IMR-90 (cell line): ENCODE measurements at places on chromosomes 12 and 14.

GRCh38 chr12:65293735-65294134 is 15.3 kb downstream of the MSRB3 start:
- H3K27ac ChIP-seq = no peak overlapping the region
- no peak for DNase-seq
- H3K4me1 ChIP-seq = no peaks in the 10 kb centered on the region
- H3K4me3 ChIP-seq = no peak overlapping the region
- no peaks in the 10 kb centered on the region; the same call in 1 of the 2 replicates for H3K36me3 ChIP-seq

DNA sequence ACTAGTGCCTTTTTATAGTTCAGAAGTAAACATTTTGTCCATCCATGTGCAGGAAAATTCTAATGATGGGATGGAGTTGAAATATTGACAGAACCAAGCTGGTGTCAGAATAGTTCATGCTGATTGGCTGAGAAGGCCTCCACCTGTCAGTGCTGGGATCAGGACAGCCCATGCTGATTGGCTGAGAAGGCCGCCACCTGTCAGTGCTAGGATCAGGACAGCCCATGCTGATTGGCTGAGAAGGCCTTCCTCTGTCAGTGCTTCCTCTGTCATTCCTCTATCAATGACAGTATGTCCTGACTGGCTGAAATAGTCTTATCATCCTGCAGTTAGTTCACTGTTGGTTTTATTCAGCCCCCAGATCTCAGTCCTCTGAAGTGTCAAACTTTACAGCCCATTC is 95.7 kb downstream of the PPP2R5C start:
- peaks cover 3% of the 10 kb centered on the region for H3K36me3 ChIP-seq
- no peak overlapping the region for H3K4me3 ChIP-seq
- H3K27me3 ChIP-seq = no peaks in the 10 kb centered on the region
- DNase-seq = no peak
- H3K4me1 ChIP-seq = peaks cover 3% of the 10 kb centered on the region
- H3K27ac ChIP-seq = no peak overlapping the region

DNA sequence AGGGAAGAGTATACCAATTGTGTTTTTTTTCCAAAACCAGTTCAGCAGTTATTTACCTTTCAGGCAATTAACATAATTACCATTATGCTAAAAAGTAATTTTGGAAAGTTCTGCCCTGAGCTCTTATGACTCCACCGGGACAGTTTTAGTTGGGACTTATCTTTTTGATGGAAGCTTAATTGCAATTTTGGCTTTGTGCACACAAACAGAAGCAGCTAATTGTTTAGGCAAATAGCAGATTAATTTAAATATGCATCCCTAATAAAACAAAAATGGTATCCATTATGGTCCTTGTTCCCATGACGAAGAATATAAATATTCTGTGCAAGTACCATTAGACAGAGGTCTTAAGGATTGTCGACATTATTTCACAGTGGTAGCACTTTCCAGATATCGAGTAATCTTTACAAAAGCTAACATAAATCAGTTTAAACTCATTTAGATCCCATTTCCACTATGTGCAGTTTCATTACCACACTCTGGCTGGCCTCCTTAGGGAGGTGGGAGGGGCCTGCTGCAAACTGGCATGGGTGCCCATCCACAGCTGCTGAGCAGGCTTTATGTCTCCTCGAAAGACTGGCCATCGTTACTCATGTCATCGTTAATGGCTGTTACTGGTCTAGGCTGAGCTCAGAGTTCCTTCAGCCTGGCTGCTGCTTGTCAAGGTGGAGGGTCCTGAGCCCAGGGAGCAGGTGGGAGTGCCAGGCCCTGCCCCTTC is 68.2 kb downstream of the FBXW8 start:
- peaks cover 6% of the 10 kb centered on the region for H3K36me3 ChIP-seq
- no peak overlapping the region for H3K27ac ChIP-seq

DNA sequence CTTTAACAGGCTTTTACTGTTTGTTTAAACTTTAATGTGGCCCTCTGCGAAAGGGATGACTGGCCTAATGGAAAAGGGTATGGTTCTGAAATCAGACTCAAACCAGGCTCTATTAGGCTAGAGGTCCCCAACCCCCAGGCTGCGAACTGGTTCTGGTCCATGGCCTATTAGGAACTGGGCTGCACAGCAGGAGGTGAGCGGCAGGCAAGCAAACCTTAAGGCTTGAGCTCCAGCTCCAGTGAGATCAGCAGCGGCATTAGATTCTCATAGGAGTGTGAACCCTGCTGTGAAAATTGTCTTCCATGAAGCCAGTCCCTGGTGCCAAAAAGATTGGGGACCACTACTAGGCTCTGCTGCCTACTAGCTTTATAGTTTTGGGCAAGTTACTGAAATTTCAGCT is 11.1 kb downstream of the GALNT4 start:
- no peak overlapping the region for H3K27ac ChIP-seq
- no peak overlapping the region for H3K4me3 ChIP-seq
- no peaks in the 10 kb centered on the region for H3K27me3 ChIP-seq
- no peaks in the 10 kb centered on the region for H3K36me3 ChIP-seq

DNA sequence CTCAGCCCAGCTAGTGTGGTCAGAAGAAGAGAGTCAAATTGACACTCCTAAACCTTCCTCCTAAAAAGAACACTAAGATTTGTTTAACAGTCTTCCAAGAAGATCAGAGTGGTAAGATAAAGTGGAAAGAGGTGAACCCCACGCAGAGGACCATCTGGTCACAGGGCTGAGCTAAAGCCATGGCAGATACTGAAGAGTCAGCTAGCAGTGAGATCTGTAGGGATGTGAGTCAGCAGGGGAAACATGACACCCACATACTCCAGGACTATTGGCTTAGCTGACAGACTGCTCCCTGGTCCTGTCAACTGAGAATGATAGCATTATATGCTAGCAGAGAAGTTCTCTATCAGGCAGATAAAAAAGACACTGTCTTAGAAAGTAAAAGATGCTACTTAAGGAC is 269.4 kb upstream of the ALG10 start:
- H3K27me3 ChIP-seq = no peaks in the 10 kb centered on the region
- no peak overlapping the region for H3K4me3 ChIP-seq
- H3K4me1 ChIP-seq = no peaks in the 10 kb centered on the region
- no peak for DNase-seq
- H3K36me3 ChIP-seq = no peaks in the 10 kb centered on the region

DNA sequence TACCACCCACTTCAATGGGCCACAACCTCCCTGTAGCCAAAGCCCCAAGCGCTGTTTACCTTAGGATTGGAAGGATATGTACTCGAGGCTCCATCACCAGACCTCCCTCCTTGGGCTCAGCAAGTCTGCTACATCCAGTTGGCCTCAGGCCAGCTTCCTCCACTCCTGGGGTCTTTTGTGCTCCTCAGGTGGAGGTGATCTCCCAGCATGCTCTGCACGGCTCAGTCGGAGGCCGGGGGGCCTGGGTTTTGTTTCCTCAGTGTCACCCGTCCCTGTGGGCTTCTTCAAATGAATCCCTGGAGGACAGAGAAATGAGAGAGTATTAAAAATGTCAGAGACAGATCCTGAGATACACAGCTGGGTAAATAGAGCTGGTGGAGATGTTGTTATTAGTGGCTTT is 723.1 kb upstream of the TBX3 start:
- no peaks in the 10 kb centered on the region for H3K36me3 ChIP-seq
- DNase-seq = no peak
- H3K4me1 ChIP-seq = peaks cover 8% of the 10 kb centered on the region
- H3K27ac ChIP-seq = no peak overlapping the region
- no peaks in the 10 kb centered on the region for H3K27me3 ChIP-seq
- H3K4me3 ChIP-seq = no peak overlapping the region
